ENCODE measurements at places on chromosomes 1 and 21.
A peak's percentile ranks its signal among the peaks of the same experiment; 100 is the strongest.

- peak; percentile 84 for DNase-seq
Observed at GRCh38 chr1:27074175-27074780, 61.6 kb upstream of the TENT5B start.

- no peak for DNase-seq
Observed at GRCh38 chr1:30039354-30040080, 683.9 kb downstream of the MATN1 start.

- DNase-seq = peak; percentile 79
Observed at GRCh38 chr1:61604684-61605083, 120.3 kb downstream of the TM2D1 start.

- peak; percentile 18 for DNase-seq
Observed at GRCh38 chr1:162627662-162628296, 4.5 kb upstream of the DDR2 start.

DNA sequence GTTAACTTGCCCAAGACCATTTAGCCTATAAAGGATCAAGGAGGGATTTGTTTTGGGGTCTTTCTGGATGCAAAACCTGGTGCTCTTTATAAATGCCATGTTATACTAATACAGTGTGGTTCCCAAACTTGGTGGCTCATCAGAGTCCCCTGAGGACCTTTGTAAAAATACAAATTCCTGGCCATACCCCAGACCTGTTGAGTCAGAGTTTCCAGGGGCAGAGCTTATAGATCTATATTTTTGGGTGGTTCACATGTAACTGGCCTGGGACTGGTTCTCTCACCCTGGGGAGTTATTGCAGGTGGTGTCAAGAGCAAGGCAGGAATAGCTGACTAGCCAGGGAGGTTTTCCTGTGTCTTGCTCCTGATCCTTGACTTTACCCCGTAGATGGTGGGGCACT is 136.9 kb upstream of the HNRNPU start:
- DNase-seq = no peak

- DNase-seq = peak; percentile 31
Observed at GRCh38 chr1:221025501-221025900, 146.3 kb downstream of the HLX start.

- no peak for DNase-seq
Observed at GRCh38 chr1:56387071-56387740, 192.2 kb downstream of the PLPP3 start.

- no peak for DNase-seq
Observed at GRCh38 chr21:29148530-29148929, 18.1 kb downstream of the MAP3K7CL start.

- DNase-seq = no peak
Observed at GRCh38 chr1:235552146-235552716, 48.0 kb upstream of the B3GALNT2 start.

DNA sequence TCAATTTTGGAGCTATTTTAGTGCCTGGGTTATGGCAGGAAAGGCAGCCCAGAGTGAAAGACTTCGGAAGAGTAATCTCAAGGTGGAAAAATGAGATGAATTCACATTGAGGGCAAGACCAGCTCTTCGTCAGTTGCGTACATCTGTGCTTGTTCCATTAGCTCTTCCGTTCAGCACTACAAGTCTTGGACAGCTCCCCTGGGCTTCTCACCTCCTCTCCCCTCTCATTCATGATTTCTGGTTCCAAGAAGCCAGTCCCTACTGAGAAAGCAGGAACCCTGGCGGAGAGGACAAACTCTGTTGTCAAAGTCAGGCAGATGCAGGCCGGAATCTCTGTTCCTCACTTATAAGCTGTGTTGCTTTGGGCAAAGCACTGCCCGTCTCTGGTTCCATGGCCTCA is 76.5 kb downstream of the ACTL8 start:
- peak; percentile 22 for DNase-seq

- no peak for DNase-seq
Observed at GRCh38 chr21:30257773-30258172, 25.0 kb downstream of the KRTAP24-1 start.

GRCh38 chr1:10904396-10905358 is 107.8 kb upstream of the TARDBP start:
- DNase-seq = peak; percentile 40

DNA sequence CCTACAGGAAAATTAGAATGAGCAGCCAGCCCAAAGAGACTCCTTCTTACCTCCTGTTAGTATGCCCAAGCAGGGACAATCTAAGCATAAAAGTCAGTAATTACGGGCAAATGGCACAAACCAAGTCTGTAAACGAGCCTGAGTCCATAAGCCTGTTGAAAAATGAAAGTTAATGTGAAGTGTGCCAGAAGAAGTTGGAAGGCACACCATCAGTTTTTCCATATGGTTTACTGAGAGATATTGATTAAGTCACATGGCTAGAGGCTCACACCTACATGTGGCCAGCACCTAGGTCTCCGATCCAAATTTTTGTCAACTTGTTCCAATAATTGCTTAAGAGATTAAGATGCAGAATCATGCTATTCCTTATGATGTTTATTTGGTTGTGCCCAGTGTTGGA is 242.4 kb upstream of the CSF3R start:
- no peak for DNase-seq

DNA sequence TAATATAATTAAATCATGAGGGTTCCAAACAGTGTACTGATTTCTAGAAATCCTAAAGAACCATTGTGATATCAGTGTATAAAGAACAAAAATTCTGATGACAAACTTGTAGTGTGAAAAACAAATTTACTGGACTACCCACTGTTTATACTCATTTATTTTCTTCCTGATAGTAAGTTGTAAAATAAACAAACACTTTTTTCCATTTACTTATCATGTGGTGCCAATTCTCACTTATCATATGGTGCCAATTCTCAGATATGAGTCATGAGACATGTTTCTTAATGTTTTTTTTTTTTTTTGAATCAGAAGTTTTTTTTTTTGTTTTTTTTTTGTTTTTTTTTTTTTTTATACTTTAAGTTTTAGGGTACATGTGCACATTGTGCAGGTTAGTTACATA is 137.7 kb downstream of the LEPR start:
- DNase-seq = no peak

- DNase-seq = peak; percentile 38
Observed at GRCh38 chr1:95117207-95118066, at the start of gene TLCD4. Gene TLCD4 (plus strand): TSS chr1:95117355. CDS start chr1:95143902, 26,547 bp downstream.

- peak; percentile 55 for DNase-seq
Observed at GRCh38 chr1:224205438-224205840, 22.4 kb downstream of the DEGS1 start.

GRCh38 chr21:45351526-45352275 is 53.3 kb upstream of the COL18A1 start:
- no peak for DNase-seq

- no peak for DNase-seq
Observed at GRCh38 chr1:194478731-194479130, 1292.3 kb upstream of the B3GALT2 start.

DNA sequence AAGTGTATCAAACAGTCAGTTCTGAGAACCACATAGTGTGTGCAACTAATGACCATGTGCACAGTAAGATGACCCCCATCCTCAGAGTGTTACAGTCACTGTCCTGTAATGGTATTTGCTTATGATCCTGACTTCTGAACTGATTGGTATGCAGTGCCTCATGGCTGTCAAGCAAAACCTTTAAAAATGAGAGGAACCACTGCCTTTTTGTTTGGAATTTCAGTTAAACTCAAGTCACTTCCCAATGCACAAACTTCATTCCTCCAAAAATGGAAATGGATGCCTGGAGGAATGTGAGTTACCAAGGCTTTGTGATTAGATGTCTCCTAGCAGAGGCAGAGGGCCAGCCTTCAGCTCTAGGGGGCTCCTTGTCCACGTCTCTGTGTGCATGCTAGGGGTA is 10.5 kb downstream of the C1orf198 start:
- DNase-seq = no peak

GRCh38 chr1:182143825-182144645 is 82.5 kb upstream of the ZNF648 start:
- peak; percentile 93 for DNase-seq

DNA sequence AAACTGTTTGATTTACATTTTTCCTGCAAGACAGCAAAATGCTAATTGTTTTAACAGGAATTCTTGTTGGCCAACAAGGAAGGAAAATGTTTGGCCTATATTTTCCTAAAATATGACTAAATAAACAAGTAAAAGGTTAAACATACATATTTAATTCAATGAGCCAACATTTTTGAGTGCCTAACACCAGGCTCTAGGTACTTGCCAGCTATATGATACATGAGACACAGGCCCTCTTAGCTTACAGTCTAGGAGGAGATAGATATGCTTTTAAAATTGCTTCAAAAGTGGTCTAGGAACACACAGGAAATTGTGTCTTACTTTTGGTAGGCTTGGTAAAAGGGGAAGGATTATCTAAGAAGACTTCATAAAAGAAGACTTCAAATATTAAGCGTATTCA is 50.9 kb downstream of the PIGK start:
- no peak for DNase-seq

GRCh38 chr1:182784556-182785171 is 4.9 kb upstream of the NPL start:
- peak; percentile 80 for DNase-seq

GRCh38 chr21:36749935-36750575 is 51.1 kb downstream of the SIM2 start:
- peak; percentile 22 for DNase-seq

- peak; percentile 89 for DNase-seq
Observed at GRCh38 chr1:209747580-209748262, 8.1 kb upstream of the TRAF3IP3 start.

- peak; percentile 46 for DNase-seq
Observed at GRCh38 chr1:77282187-77282865, 507 bp downstream of the AK5 start.

Measured in suppressor macrophage (primary cell).